ENCODE measurements at places on chromosomes 4 and X.

DNA sequence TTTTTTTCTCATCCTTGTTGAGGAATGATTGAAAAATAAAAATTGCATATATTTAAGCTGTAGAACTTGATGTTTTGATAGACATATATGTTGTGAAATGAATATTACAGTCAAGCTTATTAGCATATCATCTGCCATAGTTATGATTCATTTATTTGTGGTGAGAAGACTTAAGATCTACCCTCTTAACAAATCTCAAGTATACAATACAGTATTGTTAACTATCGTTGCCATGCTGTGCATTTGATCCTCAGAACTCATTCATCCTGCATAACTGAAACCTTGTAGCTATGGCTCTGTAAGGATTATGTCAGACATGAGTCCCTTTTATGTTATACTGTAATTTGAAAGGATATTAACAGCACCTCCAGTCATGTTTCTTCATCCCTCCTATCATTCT, 2045.3 kb downstream of the ARAP2 start:
- no peak for DNase-seq

GRCh38 chr4:76892601-76893000, 5.3 kb downstream of the SOWAHB start:
- DNase-seq: no peak

DNA sequence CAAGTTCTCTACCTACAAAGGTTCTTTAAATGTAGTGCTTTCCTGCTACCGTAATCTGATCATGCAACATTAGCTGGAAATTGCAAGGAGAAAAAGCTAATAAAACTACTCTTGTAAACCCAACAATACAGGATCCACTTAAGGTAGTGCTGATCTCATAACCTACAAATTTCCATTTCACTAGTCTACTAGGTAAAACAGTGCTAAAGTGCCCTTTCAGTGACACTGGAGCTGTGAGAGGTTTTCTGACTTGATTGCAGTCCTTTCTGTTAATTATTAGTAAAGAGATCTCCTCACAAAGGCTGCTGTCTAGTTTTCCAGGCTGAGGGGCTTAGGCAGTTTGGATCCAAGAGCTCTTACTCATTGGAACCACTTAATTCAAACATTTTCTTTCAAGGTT, 1118.7 kb downstream of the SH3BGRL start:
- DNase-seq: no peak

DNA sequence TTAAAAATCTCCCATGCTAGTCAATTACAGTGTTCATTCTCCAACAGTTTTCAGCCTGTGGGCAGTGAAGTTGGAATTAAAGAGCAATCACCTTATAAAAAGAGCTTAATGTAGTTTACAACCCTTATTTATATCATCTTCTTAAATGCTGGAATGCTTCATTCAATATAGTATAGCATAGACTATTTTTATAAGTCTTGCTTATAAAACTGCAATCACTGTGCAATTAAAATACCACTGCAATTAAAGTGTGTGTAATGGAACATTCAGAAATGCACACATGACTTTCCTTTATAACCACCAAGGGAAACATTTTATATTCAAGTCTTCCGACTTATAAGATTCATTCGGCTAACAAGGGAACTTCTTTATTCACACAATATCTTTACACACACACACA, 16.4 kb upstream of the DCAF8L1 start:
- no peak for DNase-seq

- DNase-seq: no peak
These were observed 36.9 kb upstream of the SH3KBP1 start for GRCh38 chrX:19924285-19924684.
